ENCODE measurements at places on chromosomes 12 and 14.
A peak's percentile ranks its signal among the peaks of the same experiment; 100 is the strongest.

DNA sequence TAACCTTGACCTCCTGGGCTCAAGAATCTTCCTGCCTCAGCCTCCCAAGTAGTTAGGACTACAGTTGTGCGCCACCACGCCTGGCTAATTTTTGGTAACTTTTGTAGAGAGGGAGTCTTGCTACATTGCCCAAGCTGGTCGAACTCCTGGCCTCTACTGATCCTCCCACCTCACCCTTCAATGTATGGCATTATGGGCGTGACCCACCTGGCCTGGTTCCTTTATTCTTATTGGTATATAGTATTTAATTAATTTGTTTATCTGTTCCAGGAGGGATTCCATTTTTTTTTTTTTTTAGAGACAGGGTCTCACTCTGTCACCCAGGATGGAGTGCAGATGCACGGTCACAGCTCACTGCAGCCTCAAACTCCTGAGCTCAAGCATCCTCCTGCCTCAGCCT lies 40.9 kb upstream of the EAPP start:
- DNase-seq = no peak

DNA sequence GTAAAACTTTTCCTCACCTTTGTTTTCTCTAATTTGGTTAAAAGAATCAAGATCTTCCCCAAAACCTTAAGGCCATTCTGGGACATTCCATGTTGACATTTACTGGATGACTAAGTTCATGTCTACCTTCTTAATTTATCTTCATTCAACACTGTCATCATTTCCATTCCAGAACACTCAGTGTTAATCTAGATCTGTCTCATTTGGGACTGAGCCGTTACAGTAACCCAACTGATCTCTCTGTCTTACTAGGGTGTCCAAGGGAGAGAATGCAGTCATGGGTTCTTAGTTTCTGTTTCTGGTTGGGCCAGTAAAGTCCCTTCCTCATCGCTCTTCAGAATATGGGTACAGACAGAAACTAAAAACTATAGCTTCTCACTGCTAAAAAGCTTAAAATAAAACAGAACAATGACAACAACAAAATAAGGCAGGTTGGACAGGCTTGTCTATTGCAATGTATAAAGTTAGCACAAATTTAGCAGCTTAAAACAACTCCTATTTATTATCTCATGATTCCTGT lies 144.8 kb downstream of the ASCL1 start:
- DNase-seq = no peak

DNA sequence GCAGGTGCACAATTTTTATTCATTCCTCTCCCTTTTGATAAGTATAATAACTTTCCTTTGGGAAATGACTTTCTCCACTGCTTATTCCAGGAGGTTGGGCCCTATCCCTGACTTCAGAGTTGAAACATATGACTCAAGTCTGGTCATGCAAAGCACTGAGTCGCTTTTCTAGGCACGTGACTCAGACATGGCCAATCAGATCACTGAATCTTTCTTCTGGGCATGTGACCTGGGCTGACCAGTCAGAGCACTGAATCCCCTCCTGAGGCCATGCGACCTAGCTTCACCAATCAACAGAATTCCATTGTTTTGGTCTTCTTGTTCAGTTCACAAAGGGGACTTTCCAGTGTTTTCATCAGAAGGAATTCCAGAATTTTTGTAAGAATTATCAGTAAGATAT lies 377.1 kb upstream of the KITLG start:
- no peak for DNase-seq

- no peak for DNase-seq
Measured at GRCh38 chr14:95260537-95261361, 59.0 kb downstream of the CLMN start.

GRCh38 chr12:31238764-31239387 lies 87.1 kb downstream of the SINHCAF start:
- DNase-seq = peak; percentile 63

DNA sequence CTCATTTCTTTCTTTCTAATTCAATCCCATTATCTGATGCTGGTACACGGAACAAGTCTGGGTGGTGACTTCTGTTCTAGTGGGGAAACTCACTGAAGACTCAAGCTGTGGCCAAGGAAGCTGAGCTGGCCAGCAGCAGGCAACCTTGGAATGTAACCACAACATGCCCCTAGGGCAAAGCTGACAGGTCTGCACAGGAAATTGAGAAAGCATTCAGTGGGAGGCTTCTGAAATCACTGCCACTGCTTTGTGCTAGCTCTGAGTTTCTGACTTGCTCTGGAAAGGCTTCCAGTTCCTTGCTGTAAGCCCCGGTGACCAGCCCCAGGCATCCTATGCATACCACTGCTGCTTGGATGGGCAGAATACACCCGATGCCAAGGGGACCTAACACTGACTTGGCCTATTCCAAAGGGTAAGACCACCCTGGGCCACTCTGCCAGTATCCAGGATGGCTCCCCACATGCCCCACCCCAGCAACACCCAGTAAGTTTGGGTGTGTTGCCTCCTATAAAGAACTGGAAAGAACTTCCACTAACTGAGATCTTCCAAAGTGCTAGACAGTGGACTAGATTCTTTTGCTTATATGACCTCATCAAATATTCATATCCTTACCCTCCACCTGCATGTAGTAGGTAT lies 84.5 kb upstream of the CDKN3 start:
- no peak for DNase-seq

GRCh38 chr12:53770281-53770680 lies 18.5 kb upstream of the CISTR start:
- DNase-seq = no peak

DNA sequence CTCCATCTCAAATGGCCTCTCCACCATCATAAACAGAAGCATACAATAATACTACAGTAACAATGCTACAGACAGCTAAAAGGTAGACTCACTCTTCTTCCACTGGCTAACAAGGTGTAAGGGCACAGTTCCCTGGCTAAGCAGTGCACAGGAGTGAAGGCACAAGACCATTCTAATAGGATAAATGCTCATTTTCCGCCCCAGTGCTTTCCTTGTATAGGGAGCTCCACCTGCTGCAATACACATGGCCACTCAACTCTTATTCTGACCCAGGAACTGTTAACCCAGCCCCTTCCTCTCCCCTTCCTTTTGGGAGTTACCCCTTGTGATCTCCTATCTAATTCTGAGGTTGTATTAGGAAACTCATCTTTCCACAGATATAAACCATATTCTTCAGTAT lies 124.6 kb downstream of the KCNK10 start:
- DNase-seq = no peak

- DNase-seq = peak; percentile 70
Measured at GRCh38 chr12:7113389-7113871, 4.4 kb upstream of the C1RL start.

DNA sequence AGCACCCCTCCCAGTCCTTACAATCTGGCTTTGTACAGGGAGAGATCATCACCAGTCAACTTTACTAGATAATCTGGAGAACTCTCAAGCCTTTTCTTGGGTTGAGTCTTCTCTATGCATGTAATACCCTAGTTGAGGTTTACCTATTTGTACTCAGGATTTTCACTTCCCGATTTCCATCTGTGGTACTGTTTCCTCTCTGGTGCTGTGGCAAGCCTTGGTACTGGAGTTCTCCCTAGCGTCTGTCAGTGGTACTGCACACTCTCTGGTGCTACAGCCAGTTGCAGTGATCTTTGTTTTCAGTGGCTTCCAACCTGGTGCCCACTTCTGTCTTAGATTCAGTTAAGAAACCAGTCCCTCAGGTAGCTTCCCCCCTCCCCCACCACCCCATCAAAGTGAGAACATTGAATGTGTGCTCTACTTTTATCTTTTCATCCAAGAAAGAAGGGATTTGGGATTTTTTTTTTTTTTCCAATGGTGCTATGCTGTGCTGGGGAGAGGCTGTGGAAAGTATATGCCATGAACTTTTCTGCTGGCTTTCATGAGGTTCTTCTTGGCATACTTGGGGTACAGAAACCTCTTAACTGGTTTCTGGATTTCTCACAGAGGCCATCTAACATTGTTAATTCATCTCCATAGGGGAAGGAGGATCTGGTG lies 69.4 kb upstream of the EVL start:
- peak; percentile 83 for DNase-seq

- DNase-seq = peak; percentile 58
Measured at GRCh38 chr12:130761537-130762318, 45.6 kb upstream of the RIMBP2 start.

- DNase-seq = peak; percentile 75
Measured at GRCh38 chr14:64760146-64760755, 56.0 kb downstream of the PLEKHG3 start.

DNA sequence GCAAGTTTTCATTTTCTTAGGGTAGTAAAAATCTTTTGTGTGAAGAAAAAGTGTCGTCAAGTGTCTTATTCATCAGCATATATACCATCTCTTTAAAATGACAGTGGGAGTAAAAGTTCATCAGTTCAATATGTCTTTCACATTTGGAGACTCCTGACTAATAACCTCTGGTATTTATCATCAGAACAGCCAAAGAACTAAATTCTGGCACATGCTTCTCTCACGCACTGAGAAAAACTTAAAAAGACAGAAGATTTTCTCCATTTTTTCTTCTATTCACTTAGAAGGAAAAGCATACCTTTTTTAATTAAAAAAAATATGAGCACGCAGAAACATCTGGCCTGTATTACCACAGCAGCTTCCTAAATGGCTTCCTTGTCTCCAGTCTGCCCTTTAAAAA lies 265.7 kb downstream of the AKAP6 start:
- DNase-seq = no peak

GRCh38 chr12:121287267-121287954 lies 9.1 kb downstream of the CAMKK2 start:
- DNase-seq = no peak

- DNase-seq = peak; percentile 50
Measured at GRCh38 chr12:47900131-47901062, 4.4 kb downstream of the VDR start.

GRCh38 chr12:92070054-92070863 lies 75.4 kb downstream of the BTG1 start:
- DNase-seq = no peak

- no peak for DNase-seq
Measured at GRCh38 chr12:130463275-130463658, 125.6 kb downstream of the PIWIL1 start.

DNA sequence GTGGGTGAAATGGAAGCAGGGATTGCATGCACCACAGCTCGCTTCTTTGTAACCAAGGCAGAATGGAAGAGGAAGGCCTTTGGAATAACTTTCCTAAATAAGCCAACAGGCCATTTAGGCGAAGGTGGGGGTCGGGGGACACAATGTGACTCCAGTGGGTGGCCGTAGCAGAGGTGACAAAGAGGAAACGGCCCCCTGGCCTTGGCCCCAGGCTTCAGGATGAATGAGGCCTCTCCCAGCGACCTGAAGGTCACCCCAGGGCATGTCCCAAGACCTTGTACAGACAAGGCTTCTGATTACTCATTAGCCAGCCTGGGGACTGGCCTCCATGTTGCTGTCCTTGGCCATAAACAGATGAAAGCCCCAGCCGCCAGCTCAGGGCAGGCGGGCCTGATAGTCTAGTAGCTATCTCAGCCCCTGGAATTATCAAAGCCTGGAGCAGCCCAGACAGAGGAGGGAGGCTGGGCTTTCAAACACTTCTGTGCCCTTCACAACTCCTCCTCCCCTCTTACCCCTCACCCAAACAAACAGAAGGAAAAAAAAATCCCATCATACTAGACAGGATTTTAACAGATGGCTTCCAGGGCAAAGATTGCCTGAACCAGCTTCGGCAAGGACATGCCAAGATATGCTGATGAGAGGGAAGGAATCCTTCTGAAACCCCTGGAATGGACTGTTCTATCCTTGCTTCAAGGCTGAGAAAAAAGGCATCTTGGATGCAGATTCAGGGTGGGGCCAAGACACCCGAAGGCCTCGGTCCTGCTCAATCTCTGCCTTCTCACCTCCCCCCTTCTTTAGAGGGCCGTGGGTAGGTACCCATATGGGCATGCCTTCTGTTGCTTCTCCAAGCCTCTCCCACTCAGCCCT lies 142.3 kb upstream of the PARP11 start:
- no peak for DNase-seq

Data from KBM-7 (cell line).